ENCODE measurements at places on chromosomes 12 and 14.

- no peak for DNase-seq
Measured at GRCh38 chr14:50371546-50371945, 25.1 kb downstream of the CDKL1 start.

GRCh38 chr12:29682088-29682487, 101.7 kb downstream of the TMTC1 start:
- no peak for DNase-seq

- DNase-seq = no peak
Measured at GRCh38 chr12:87920139-87920538, 109.1 kb downstream of the C12orf50 start.

GRCh38 chr12:114274131-114274530, 131.8 kb downstream of the TBX5 start:
- no peak for DNase-seq

GRCh38 chr12:113782873-113783272, 183.3 kb downstream of the RBM19 start:
- DNase-seq = no peak
